ENCODE measurements at places on chromosomes 3 and 15.

GRCh38 chr15:31145271-31145911, 43.9 kb upstream of the TRPM1 start:
- DNase-seq, result no peak

GRCh38 chr3:52238193-52238760, 681 bp downstream of the TWF2 start:
- DNase-seq, result no peak

DNA sequence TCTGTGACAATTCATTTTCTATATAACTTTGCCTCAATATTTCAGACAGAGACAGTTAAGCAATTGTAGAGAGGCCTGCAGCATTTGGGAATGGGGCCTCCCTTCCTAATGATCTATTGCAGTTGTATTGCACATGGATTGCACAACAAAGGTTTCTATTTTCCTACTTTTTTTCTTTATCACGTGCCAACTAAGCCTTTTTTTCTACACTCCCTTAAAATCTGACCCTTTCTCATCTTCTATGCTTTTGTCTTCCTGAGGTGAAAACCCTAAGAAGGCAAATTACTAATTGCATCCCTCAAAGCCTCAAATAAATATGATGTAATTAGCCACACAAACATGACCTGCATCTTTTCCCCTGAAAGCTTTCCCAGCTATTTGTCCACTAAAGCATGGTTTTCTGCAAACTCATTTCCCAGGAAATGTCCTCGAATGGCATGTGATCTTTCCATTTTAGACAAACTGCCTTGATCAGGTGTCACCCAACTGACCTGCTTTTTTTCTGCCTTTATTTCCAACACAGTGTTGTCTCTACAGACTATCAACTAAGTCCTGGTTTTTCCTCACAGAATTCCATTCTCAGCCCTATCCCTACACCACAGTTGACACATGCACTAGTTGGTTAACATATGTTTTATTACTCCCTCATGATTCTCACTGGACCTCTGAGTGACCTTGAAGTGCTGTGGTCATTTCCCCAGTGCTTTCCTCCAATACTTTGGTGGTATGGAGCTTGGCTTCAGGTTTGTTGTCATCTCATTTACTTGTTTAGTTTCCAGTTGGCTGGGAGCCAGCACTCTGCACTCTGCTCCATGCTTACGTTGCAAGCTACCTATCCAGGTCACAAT, 31.9 kb upstream of the TSC22D2 start:
- DNase-seq, result peak; percentile 63

DNA sequence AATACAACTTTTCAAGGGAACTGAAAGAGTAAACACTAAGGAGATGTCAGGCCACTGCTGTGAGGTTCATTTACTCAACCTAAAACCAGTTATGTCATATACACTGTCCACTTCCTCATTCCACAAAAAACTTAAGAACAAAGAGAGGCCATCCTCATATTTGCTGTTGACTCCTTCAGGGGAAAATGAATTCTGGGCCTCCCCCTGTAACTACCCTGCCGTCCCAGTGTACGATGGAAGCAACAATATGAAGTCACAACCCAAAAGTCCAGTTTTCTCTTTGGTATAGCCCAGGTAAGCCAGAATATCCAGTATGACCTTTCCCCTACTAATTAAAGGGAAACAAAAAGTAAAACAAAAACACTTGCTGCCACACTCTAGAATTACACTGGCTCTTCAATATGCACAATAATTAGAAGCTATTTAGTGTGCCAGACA, 16.2 kb downstream of the CEP152 start:
- no peak for DNase-seq

DNA sequence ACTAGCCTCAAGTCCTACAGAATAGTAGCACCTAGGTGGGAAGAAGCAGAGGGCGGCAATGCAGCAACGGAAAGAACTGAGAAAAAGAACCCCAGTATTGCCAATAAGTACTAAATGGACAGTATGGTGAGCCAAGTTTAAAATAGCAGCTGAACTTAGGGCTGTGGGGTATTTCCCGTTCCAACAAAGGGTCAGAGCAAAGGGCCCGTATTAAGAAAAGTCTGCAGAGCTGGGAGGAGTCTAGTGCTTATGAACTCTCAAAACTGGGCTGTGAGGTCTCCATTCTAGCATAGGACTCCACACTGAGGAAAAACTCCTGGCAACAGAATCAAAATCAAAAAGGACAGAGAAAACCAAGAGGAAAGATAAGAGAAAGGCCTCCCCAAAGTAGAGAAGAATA, 250.7 kb downstream of the FOXP1 start:
- DNase-seq, result no peak

DNA sequence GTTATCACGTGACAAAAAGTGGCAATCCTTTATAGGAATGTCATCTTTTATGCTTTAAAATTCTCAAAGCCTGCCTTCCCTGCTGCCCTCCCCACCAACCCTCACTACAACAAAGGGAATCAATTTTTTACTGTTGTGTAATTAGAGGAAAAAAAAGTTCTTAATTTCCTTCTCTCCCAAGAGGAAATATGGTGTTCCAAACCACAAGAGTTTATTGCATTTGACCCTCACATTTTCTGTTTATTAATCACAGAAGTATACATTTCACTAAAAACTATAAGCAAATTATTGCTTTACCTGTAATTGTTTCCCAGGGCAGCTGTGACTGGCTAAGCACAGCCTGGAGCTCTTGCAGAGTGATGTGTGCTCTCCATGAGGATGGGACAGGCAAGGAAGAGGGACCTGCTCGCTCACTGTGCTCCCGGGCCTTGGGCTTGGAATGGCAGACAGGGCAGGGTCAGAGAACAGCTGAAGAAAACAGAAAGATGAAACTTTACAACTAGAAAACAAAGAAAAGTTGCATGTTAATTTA, 31.3 kb upstream of the ATP10A start:
- DNase-seq, result no peak

- peak; percentile 98 for DNase-seq
These were observed 370.6 kb upstream of the PROK2 start for GRCh38 chr3:72155391-72156064.

DNA sequence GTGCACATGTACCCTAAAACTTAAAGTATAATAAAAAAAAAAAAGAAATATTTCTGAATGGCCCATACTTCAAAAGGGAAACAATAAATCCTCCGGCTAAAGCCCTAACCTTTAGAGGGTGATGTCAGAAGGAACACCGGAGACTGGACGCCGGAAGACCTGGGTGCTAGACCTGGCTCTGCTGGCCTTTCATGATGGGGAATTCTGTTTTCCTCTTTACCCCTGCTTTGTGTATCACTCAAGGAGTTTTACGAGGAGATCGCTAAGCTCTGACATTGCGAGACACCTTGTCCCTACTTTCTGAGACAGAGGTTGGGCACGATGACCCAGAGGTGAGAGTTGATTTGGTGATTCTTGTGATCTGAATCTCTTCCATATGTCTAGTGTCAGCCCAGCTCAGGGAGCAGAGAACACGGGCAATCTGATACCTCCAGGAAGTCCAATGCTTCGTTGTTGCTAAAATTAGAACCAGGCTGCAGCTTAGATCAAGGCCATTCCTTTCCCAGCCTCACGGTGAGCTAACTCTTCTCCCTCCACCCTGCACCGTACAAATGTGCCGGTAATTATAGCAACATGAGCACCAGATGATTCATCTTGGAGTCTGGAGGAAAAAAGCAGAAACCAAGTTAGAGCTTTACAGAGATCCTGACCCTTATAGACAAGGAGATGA, 42.0 kb upstream of the CFAP161 start:
- DNase-seq, result peak; percentile 94
